Testis (tissue), 5 donors: ENCODE measurements at places on chromosomes 6 and 20.

DNA sequence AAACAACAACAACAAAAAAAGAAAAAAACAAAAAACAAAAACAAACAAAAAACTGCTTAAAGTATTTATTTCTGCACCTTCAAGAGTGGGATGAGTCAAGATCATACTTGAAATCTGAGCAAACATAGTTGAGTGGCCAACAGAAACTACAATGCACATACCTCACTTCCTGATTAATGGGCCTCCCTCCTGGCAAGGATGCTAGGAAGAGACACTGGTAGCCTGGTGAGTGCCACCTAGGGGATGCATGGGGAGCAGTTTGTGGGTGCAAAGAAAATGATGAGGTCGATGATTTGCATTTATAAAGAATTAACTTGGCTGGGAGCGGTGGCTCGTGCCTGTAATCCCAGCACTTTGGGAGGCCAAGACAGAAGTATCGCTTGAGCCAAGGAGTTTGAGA lies 808.1 kb downstream of the MAFB start:
- H3K4me3 ChIP-seq = no peak overlapping the region
- H3K27ac ChIP-seq = no peak overlapping the region
- no peak for DNase-seq
- no peaks in the 10 kb centered on the region for H3K4me1 ChIP-seq

GRCh38 chr6:15914553-15914952 lies 214.3 kb upstream of the MYLIP start:
- no peak for DNase-seq
- no peaks in the 10 kb centered on the region for H3K36me3 ChIP-seq
- H3K4me1 ChIP-seq = peaks cover 4% of the 10 kb centered on the region
- H3K27me3 ChIP-seq = no peaks in the 10 kb centered on the region
- no peak overlapping the region for H3K4me3 ChIP-seq

DNA sequence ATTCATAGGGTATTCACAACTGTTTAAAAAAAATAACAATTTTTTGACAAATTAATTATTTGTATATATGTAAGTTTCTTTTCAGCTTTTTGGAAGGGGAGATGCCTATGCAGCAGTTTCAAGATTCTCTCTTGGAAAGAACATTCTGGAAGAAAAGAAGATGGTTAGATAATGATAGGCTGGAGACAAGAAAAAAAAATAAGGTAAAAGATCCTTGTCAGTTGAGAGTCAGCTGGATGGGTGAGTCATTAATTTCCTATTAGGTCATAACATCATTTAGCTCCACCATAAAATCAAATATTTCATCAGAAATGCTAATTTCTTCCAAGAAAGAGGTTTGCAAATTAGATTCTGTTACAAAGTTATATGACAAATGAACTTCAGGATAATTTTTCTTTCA lies 880.4 kb downstream of the EPHA7 start:
- no peak overlapping the region for H3K27ac ChIP-seq
- H3K4me3 ChIP-seq = no peak overlapping the region
- H3K4me1 ChIP-seq = no peaks in the 10 kb centered on the region
- no peaks in the 10 kb centered on the region for H3K27me3 ChIP-seq

- H3K27me3 ChIP-seq = no peaks in the 10 kb centered on the region
- no peak overlapping the region for H3K27ac ChIP-seq
- H3K4me1 ChIP-seq = no peaks in the 10 kb centered on the region
- no peaks in the 10 kb centered on the region for H3K36me3 ChIP-seq
- no peak overlapping the region for H3K4me3 ChIP-seq
These were observed 280.6 kb upstream of the RUNX2 start for GRCh38 chr6:45047573-45047972.

- peaks cover under 1% of the 10 kb centered on the region for H3K4me1 ChIP-seq
- no peaks in the 10 kb centered on the region for H3K27me3 ChIP-seq
- H3K4me3 ChIP-seq = no peak overlapping the region
- no peaks in the 10 kb centered on the region for H3K36me3 ChIP-seq
These were observed 190.1 kb downstream of the CDH4 start for GRCh38 chr20:61442075-61442670.

GRCh38 chr6:81237226-81237625 lies 515.3 kb downstream of the TENT5A start:
- no peak overlapping the region for H3K4me3 ChIP-seq
- no peak overlapping the region for H3K27ac ChIP-seq
- no peaks in the 10 kb centered on the region for H3K4me1 ChIP-seq
- DNase-seq = no peak
- H3K36me3 ChIP-seq = no peaks in the 10 kb centered on the region

GRCh38 chr6:126812651-126813050 lies 305.8 kb upstream of the RSPO3 start:
- no peaks in the 10 kb centered on the region for H3K36me3 ChIP-seq
- no peaks in the 10 kb centered on the region for H3K27me3 ChIP-seq
- DNase-seq = no peak
- H3K27ac ChIP-seq = no peak overlapping the region
- H3K4me3 ChIP-seq = no peak overlapping the region
- no peaks in the 10 kb centered on the region for H3K4me1 ChIP-seq

GRCh38 chr6:154732538-154733182 lies 556 bp upstream of the SCAF8 start:
- H3K36me3 ChIP-seq = no peaks in the 10 kb centered on the region
- H3K4me1 ChIP-seq = peaks cover 6% of the 10 kb centered on the region
- H3K27me3 ChIP-seq = no peaks in the 10 kb centered on the region
- DNase-seq = peak; percentile 59
- peak overlapping the region; percentile 99 for H3K27ac ChIP-seq

- H3K4me3 ChIP-seq = peak overlapping the region; percentile 98
- H3K27me3 ChIP-seq = no peaks in the 10 kb centered on the region
- peak; percentile 35 for DNase-seq
- peaks cover 23% of the 10 kb centered on the region for H3K4me1 ChIP-seq
- peak overlapping the region; percentile 91 for H3K27ac ChIP-seq
- no peaks in the 10 kb centered on the region for H3K36me3 ChIP-seq
These were observed 742 bp downstream of the TBCC start for GRCh38 chr6:42745083-42745639.

DNA sequence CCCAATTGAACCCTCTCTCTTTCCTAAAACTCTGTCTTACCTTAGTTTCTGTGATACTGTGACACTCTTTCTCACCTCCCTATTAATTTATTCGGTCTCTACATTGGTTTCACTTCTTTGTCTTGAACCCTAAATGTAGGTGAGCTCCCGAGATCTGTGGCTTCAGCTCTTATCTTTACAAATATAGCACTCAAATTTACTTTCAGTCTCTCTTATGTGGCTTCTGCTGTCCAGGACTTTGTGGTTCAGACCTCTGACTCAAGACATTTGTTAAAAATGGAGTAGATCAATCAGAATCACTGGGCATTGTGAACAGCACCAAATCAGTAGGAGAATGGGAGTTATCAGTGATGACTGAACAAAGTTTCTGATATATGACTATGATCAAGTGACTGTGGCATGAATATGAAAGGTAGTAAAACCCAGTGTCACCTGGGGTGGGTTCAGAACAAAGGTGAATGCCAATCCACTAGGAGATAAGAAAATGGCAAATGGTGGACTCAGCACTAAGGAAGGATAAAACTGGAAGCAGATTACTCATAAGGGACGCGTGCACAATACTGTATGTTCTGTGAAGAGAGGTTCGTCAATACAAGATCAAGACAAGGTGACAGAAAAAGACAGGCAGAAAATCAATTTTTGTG lies 27.2 kb downstream of the IL17F start:
- H3K4me3 ChIP-seq = no peak overlapping the region
- H3K27me3 ChIP-seq = no peaks in the 10 kb centered on the region
- H3K4me1 ChIP-seq = no peaks in the 10 kb centered on the region
- H3K27ac ChIP-seq = no peak overlapping the region

GRCh38 chr6:35402136-35402855 lies 49.8 kb upstream of the FANCE start:
- DNase-seq = no peak
- H3K27ac ChIP-seq = no peak overlapping the region
- peaks cover 1% of the 10 kb centered on the region for H3K4me1 ChIP-seq
- H3K4me3 ChIP-seq = no peak overlapping the region

GRCh38 chr6:19444481-19444880 lies 392.7 kb upstream of the ID4 start:
- no peaks in the 10 kb centered on the region for H3K4me1 ChIP-seq
- H3K36me3 ChIP-seq = no peaks in the 10 kb centered on the region
- DNase-seq = no peak
- no peak overlapping the region for H3K4me3 ChIP-seq
- H3K27ac ChIP-seq = no peak overlapping the region

DNA sequence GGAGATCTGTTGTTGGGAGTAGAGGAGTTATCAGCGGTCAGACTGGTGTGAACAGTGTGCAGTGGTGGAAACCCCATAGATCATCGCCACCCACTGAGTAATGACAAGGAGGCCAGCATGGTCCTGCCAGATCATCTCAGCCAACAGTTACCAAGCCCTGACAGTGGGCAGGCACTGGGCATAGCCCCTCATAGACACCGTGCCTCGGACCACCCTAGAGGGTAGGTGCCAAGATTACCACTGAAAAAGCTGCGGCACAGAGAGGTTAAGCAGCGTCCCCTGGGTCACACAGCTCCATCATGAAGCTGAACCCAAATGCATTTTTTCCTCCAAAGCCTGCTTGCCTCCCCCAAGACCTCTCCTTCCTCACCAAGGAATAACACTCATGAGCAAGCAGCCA lies 21.5 kb upstream of the BMP7 start:
- H3K27me3 ChIP-seq = no peaks in the 10 kb centered on the region
- no peak for DNase-seq
- H3K4me3 ChIP-seq = no peak overlapping the region
- no peaks in the 10 kb centered on the region for H3K36me3 ChIP-seq

DNA sequence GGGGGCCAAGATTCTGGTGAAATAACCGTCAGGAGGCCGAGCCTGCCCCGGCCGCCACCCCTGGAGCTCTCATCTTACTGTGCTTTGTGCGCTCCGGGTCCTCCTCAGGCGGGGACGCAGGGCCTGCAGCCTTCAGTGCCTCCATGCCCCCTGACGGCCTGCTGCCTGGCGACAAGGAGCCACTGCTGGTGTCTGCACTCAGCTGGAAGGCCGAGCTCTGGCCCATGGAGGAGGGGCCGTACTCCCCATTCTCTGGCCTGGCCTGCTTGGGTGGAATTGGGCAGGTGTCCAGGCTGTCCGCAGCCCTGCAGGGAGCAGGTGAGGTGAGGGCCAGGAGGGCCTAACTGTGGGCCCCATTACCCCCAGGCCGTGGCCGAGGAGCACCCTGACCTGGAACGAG lies 5.3 kb downstream of the ZNF512B start:
- H3K4me3 ChIP-seq = no peak overlapping the region
- no peaks in the 10 kb centered on the region for H3K36me3 ChIP-seq
- no peak for DNase-seq
- H3K27me3 ChIP-seq = no peaks in the 10 kb centered on the region
- peaks cover 9% of the 10 kb centered on the region for H3K4me1 ChIP-seq

GRCh38 chr6:34684919-34685318 lies 11.6 kb downstream of the ILRUN start:
- H3K36me3 ChIP-seq = no peaks in the 10 kb centered on the region
- peaks cover 5% of the 10 kb centered on the region for H3K4me1 ChIP-seq
- H3K4me3 ChIP-seq = no peak overlapping the region
- DNase-seq = no peak
- H3K27me3 ChIP-seq = no peaks in the 10 kb centered on the region

GRCh38 chr6:1175877-1176276 lies 136.0 kb upstream of the FOXQ1 start:
- H3K27me3 ChIP-seq = no peaks in the 10 kb centered on the region
- no peak overlapping the region for H3K4me3 ChIP-seq
- H3K36me3 ChIP-seq = no peaks in the 10 kb centered on the region
- no peak for DNase-seq

- H3K4me3 ChIP-seq = no peak overlapping the region
- no peaks in the 10 kb centered on the region for H3K36me3 ChIP-seq
- no peaks in the 10 kb centered on the region for H3K4me1 ChIP-seq
- H3K27ac ChIP-seq = no peak overlapping the region
These were observed 79.0 kb downstream of the NRSN1 start for GRCh38 chr6:24205020-24205492.

DNA sequence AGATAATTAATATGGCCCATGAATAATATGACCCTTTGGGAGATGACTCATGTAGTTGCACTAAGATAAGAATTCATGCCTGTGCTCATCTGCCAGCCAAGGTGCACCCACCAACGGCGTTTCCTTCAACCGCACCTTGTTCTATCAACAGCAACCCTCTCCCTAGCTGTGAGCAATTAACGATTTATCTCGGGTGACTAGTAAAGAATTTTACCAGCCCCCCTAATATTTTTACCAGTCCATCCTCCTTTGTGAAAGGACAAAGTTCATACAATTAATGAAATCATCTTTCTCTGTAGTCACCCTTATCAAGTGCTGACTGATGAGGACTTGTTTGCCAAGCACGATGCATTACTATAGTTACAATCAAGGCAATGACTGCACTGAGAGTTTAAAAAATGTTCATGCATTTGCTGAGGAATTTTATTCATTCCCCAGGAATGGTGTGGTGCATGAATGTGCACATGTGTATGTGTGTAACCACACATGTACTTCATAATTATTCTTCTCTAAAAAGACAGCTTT lies 118.7 kb downstream of the SMOC2 start:
- H3K27me3 ChIP-seq = no peaks in the 10 kb centered on the region
- no peak for DNase-seq
- H3K4me1 ChIP-seq = peaks cover 20% of the 10 kb centered on the region
- no peaks in the 10 kb centered on the region for H3K36me3 ChIP-seq
- no peak overlapping the region for H3K4me3 ChIP-seq

DNA sequence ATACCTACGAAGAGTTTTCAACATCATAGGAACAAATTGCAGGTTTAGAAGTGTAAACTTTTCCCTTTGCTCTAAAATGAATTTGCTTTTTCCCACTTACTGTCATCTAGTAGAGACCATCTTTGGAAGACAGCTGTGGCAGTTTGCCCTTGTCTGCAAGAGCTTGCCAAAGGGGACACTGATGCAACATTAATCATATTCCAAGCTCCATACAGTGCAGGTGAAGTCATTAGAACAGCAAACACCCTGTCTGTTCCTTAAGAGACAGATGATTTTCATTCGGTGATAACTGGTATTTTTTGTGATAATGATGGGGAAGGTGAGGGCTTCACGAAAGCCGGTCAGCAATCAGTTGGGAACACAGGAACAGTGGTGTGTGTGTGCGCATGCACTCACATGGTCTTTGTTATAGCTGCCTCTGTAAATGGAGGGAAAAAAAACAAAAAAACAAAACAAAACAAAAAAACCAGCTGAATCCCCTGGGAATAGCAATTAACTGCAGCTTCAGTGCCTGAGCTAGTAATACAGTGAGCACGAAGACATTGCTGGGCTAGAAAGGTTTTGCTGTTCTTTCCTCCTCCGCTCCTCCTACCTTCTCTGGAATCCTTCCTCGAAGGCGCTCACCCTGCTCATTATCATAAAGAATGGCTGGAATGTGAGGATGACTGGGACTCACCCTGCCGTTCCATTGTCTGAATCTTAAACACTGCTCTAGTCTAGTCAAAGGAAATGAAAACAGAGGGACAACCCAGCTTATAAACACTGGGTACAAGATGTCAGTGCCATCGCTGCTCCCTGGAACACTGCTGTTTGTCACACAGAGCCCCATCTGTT lies 35.2 kb upstream of the KIF13A start:
- no peaks in the 10 kb centered on the region for H3K27me3 ChIP-seq
- H3K36me3 ChIP-seq = no peaks in the 10 kb centered on the region
- H3K27ac ChIP-seq = no peak overlapping the region
- H3K4me1 ChIP-seq = peaks cover 7% of the 10 kb centered on the region

- no peak for DNase-seq
- H3K4me3 ChIP-seq = no peak overlapping the region
- H3K27me3 ChIP-seq = no peaks in the 10 kb centered on the region
- H3K36me3 ChIP-seq = no peaks in the 10 kb centered on the region
- no peak overlapping the region for H3K27ac ChIP-seq
These were observed 128.8 kb upstream of the SIM1 start for GRCh38 chr6:100593522-100593921.

- H3K4me3 ChIP-seq = no peak overlapping the region
- H3K27ac ChIP-seq = no peak overlapping the region
- H3K4me1 ChIP-seq = no peaks in the 10 kb centered on the region
- no peaks in the 10 kb centered on the region for H3K36me3 ChIP-seq
- no peaks in the 10 kb centered on the region for H3K27me3 ChIP-seq
These were observed 15.2 kb upstream of the CD83 start for GRCh38 chr6:14102383-14102782.
